ENCODE measurements at places on chromosomes 7 and 10. TPM values are rescaled to one million over a fixed set of nuclear protein-coding genes. Genes with fewer than 3 reads are reported as not detected.

DNA sequence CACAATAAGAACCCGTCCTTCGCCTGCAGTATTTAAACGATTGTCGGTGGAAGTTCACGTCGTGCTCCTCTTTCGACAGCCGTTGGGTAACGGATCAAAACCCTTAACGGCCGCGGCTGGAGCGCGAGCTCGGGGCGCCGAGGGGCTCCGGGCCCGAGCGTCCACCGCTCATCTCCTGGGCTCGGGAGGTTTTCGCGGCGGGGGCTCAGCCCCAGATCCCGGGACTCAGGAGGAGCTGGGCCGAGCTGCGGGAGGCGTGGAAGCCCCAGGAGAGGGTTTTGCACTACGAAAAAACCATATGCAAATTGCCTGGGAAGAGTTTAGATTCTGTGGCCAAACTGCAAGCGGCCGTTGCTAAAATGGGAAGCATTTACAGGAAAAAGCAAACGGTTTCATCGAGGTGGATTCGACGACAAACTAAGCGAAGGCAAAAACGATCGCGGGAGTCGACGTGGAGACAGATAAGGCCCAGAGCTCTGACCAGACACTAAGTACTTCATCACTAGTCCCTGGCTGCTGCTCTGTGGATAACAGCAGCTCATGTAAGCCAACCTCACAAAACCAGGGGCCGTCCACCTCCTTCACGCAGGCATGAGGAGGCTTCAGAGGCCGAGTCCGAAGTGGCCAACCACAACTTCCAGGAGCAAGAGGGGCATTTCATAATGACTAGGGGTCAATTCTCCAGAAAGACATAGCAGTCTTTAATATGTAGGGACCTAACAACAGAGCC, 129.7 kb downstream of the MARCHF5 start:
- no peak for DNase-seq

The TCF7L2 gene
- 44.2 TPM for total RNA-seq

DNA sequence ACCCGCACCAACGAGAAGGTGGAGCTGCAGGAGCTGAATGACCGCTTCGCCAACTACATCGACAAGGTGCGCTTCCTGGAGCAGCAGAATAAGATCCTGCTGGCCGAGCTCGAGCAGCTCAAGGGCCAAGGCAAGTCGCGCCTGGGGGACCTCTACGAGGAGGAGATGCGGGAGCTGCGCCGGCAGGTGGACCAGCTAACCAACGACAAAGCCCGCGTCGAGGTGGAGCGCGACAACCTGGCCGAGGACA, 1.6 kb downstream of the VIM start:
- DNase-seq = no peak

- no peak for DNase-seq
Observed at GRCh38 chr7:98244871-98245270, 7.2 kb downstream of the TECPR1 start.

DNA sequence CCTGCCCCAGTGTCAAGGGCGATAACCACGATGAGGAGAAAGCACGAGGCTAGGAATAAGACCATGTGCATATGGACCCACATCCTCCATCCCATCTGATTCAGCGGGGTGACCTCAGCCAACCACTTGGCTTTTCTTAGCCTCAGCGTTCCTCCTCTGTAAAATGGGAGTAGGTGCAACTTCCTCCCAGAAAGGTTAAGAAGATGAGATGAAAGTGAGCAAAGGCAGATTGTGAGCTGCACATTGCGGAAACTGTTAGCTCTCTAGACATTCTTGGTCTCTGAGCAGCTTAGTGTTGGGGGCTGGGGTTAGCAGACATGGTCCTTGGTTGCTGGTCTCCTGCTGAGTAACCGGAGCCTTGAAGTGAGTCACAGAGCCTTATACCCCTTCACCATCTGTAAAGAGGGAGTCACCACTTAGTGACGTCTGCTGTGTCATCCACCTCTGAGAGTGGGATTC, 497.3 kb upstream of the GALNT17 start:
- DNase-seq = no peak

The SCRN1 gene
- 25.9 TPM for total RNA-seq

The PRKAR2B gene
- total RNA-seq = 64.1 TPM

GRCh38 chr7:81562581-81562980, 207.3 kb downstream of the HGF start:
- no peak for DNase-seq

DNA sequence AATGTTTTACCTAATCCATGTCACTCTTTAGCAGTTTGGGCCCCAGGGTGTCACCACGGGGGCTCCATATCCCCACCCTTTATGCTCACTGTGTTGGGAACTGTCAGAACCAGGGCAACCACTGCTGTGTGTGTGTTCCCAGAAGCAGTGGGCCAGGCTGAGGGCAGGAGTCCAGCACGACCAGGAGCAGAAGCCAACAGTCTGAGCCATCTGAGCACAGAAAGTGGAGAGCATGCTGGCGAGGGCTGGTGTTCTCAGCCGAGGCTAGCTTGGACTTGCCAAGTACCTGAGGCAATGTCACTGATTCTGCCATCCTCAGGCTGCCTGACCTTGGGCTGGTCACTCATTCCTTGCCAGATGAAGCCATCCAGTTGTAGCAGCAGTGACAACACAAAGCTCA, 285.0 kb downstream of the BMPER start:
- DNase-seq = no peak

All from breast epithelium (tissue), 4 donors.